ENCODE measurements at places on chromosomes 7 and 10. TPM values are rescaled to one million over a fixed set of nuclear protein-coding genes. Genes with fewer than 3 reads are reported as not detected.

The POU6F2 gene
- polyA plus RNA-seq = not detected

DNA sequence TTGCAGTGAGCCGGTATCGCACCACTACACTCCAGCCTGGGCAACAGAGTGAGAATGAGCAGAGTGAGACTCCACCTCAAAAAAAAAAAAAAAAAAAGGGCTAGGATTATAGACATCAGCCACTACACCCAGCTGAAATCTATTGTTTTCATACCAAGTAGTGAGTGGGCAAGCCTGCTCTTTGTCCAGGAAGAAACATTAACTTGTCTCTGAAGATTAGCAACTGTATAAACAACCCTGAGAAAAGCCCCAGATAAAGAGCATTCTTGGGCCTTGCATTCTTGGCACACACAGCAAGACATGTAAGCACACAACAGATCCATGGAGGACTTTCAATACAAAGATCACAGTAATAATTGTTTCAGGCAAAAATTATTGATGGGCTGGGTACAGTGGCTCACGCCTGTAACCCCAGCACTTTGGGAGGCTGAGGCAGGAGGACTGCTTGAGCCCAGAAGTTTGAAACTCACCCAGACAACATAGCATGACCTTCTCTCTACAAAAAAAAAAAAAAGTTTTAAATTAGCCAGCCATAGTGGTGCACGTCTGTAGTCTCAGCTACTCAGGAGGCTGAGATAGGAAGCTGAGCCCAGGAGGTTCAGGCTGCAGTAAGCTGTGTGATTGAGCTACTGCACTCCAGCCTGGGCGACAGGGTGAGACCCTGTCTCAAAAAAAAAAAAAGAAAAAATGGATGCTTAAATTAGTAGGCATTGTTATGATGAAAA lies 4.4 kb downstream of the PSPH start:
- DNase-seq = peak; percentile 73

GRCh38 chr7:45080958-45081669 lies 7.7 kb downstream of the NACAD start:
- no peak for DNase-seq

The TNKS2 gene
- 45.5 TPM for polyA plus RNA-seq
